Activated naive CD4-positive, alpha-beta T cell treated with anti-CD3 and anti-CD28 coated beads, Interleukin-2, amount 10 ng/mL, durations not matched to agents 5 hours and 36 hours (primary cell): ENCODE measurements at places on chromosomes 5 and 9. TPM values are rescaled to one million over a fixed set of nuclear protein-coding genes. Genes with fewer than 3 reads are reported as not detected.

SH3TC2 gene
- total RNA-seq = not detected

SLC22A4 gene
- total RNA-seq = not detected

IL7R gene
- 371 TPM for total RNA-seq

STOML2 gene
- 88.5 TPM for total RNA-seq

NMUR2 gene
- total RNA-seq = not detected

GGTA1 gene
- not detected for total RNA-seq

ARSI gene
- total RNA-seq = not detected

DNM1 gene
- 0.25 TPM for total RNA-seq

TMOD1 gene
- total RNA-seq = 0.48 TPM

ANKRD31 gene
- total RNA-seq = 0.10 TPM

NCS1 gene
- total RNA-seq = 0.28 TPM

CDHR2 gene
- total RNA-seq = 1.9 TPM

ZNF454 gene
- total RNA-seq = not detected

FCN2 gene
- total RNA-seq = not detected

FOXD4L6 gene
- total RNA-seq = 0.10 TPM

C5orf34 gene
- 10.6 TPM for total RNA-seq

TAF11L3 gene
- not detected for total RNA-seq

RGS7BP gene
- total RNA-seq = not detected

IDNK gene
- 7.0 TPM for total RNA-seq

SVEP1 gene
- total RNA-seq = not detected

CDX1 gene
- not detected for total RNA-seq

WDR38 gene
- total RNA-seq = not detected

LECT2 gene
- total RNA-seq = not detected

ZDHHC11 gene
- 7.7 TPM for total RNA-seq

PLCXD3 gene
- total RNA-seq = not detected

RANBP6 gene
- 23.1 TPM for total RNA-seq

NRARP gene
- 1.1 TPM for total RNA-seq

RAB3C gene
- total RNA-seq = not detected

LURAP1L gene
- total RNA-seq = not detected

PCDHGA6 gene
- 0.10 TPM for total RNA-seq

SPINK7 gene
- not detected for total RNA-seq

TSLP gene
- total RNA-seq = 0.18 TPM

CSF1R gene
- not detected for total RNA-seq

INSL6 gene
- not detected for total RNA-seq

RHOBTB3 gene
- total RNA-seq = 0.65 TPM

PCDHB2 gene
- total RNA-seq = 0.17 TPM

CXXC5 gene
- total RNA-seq = 0.93 TPM

SPINK4 gene
- not detected for total RNA-seq

NR4A3 gene
- total RNA-seq = 0.24 TPM

ZNF367 gene
- total RNA-seq = 23.2 TPM

CORO2A gene
- 8.0 TPM for total RNA-seq

TPPP gene
- total RNA-seq = 0.05 TPM

CDKN2A gene
- 35.1 TPM for total RNA-seq

ORM2 gene
- total RNA-seq = not detected

GLRA1 gene
- not detected for total RNA-seq

RLN1 gene
- total RNA-seq = 2.8 TPM

TSSK1B gene
- total RNA-seq = not detected

GABRA1 gene
- total RNA-seq = not detected

ZNG1C gene
- 27.9 TPM for total RNA-seq

LCN9 gene
- total RNA-seq = not detected

GPR21 gene
- 0.78 TPM for total RNA-seq

FST gene
- 0.15 TPM for total RNA-seq

IL9 gene
- total RNA-seq = not detected

SNAPC4 gene
- 13.2 TPM for total RNA-seq

CARTPT gene
- total RNA-seq = not detected

DRD1 gene
- not detected for total RNA-seq

BARHL1 gene
- not detected for total RNA-seq
